GM12864 (cell line): ENCODE measurements at places on chromosomes 4 and X.

- no peak for DNase-seq
Observed at GRCh38 chr4:82491251-82491960, 61.0 kb downstream of the ENOPH1 start.

DNA sequence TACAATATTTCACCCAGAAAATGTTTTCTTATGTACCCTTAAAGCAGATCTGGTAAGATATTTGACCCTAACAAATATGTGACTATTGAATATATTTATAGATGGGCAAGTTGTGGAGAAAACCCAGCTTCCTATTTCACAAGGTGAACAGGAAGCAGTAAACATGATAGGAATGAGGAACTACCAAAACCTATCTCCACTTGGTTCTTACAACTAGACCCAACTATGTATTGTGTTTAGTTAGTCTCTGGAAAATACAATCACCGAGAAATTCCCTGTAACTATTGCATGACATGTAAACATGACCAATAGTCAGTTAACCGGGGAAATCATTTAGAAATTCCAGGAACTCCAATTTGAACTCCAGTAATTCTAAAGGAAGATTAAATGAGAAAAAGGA lies 8.4 kb upstream of the RXFP1 start:
- no peak for DNase-seq

DNA sequence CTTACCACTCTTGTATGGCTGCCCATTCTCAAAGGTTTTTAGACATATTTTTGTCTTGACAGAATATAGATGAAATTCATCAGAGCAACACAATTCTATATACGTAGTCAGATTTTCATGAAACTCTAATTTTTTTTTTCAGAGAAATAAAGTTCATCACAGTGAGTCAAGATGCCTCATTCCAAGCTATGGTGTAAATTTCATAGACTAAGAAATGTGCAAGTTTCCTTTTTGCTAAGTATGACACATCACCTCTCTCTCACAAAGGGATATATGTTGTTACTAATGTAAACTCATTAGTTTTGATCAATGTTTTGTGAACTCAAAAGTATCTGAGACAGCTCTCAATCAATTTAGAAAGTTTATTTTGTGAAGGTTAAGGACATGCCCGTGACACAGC lies 60.4 kb upstream of the ATXN3L start:
- no peak for DNase-seq

GRCh38 chrX:47384502-47384901 lies 14.1 kb downstream of the ZNF157 start:
- DNase-seq = no peak

GRCh38 chr4:165630671-165631070 lies 242.4 kb upstream of the TLL1 start:
- DNase-seq = no peak
